ENCODE measurements at places on chromosomes 13 and 19. TPM values are rescaled to one million over a fixed set of nuclear protein-coding genes. Genes with fewer than 3 reads are reported as not detected.

- no peak for DNase-seq
Observed at GRCh38 chr19:12425236-12425887, 15.5 kb downstream of the ZNF443 start.

GRCh38 chr19:3606174-3606689, 443 bp downstream of the TBXA2R start:
- DNase-seq = peak; percentile 86

- DNase-seq = no peak
Observed at GRCh38 chr19:16398530-16399249, 73.1 kb downstream of the EPS15L1 start.

- no peak for DNase-seq
Observed at GRCh38 chr13:41674246-41674645, 216.9 kb downstream of the RGCC start.

GRCh38 chr19:38913958-38914357, 2.0 kb upstream of the CCER2 start:
- no peak for DNase-seq

DNA sequence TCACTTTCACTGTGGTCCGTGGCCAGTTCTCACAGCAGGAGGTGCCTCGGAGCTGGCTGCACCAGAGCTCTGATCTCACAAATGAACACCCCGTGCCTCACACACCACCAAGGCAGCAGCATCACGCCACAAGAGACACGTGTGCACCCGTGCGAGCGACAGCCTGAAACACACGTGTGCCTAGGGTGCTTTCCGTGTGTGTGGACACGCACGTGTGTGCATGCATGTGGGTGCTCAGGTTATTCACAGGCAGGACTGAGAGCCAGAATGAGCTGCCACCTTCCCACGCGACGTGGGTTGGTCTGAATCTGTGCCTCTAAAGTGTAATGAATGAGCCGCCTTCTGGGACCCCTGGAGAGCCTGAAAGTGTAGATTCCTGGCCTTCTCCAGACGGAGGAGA, 67.6 kb upstream of the C13orf46 start:
- DNase-seq = no peak

GRCh38 chr19:40378509-40378908, 11.5 kb downstream of the HIPK4 start:
- DNase-seq = no peak

DNA sequence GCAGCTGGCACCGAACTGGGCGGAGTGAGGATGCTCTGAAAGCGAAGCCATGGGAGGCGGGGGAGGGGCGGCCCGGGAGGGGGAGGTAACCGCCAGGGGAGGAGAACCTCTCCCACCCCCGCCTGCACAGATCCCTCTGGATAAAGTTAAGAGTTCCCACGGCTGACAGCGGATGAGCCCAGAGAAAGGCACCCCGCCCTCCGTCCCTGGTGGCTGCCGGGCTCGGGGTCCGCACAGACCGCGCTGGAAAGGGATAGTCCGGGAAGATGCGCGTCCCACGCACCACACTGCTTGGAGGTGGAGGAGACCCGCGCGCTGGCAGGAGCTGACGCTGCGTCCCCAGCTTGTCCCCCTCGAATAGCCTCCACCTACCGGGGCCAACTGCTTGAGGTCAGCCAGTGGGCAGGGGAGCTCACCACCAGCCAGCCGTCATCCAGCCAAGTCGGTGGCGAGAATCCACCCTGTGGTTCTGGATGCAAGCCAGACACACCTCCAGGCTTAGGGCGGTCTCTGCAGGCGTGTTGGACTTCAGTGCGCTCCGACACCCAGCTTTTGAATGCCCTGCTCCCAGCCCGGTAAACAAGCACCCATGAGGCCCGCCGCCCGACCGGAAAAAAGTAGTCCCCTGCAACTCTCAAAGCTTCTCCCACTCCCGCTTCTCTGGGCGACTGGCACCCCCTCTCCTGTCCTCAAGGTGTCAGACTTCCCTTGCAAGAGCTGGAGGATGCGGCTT, at the start of gene TRPC4:
TSS of gene TRPC4 (minus strand) at position 17 of the 733 bp plus-strand sequence. CDS start 86,439 bp downstream, outside the sequence.
- DNase-seq = peak; percentile 29

DNA sequence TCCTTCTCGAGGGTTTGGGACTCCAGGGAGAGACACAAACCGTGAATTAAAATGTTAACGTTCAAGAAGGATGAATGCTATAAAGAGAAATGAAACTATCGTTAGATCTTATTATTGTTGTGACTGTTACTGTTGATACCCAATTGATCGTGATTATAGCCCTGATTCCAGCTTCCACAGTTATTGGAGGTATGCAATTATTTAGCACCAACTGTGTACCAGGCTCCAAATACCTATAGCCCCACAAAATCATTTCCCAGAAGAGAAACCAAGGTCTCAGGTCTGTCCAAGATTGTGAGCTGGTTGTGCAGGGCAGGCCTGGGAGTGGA, 30.1 kb upstream of the NFIC start:
- no peak for DNase-seq

DNA sequence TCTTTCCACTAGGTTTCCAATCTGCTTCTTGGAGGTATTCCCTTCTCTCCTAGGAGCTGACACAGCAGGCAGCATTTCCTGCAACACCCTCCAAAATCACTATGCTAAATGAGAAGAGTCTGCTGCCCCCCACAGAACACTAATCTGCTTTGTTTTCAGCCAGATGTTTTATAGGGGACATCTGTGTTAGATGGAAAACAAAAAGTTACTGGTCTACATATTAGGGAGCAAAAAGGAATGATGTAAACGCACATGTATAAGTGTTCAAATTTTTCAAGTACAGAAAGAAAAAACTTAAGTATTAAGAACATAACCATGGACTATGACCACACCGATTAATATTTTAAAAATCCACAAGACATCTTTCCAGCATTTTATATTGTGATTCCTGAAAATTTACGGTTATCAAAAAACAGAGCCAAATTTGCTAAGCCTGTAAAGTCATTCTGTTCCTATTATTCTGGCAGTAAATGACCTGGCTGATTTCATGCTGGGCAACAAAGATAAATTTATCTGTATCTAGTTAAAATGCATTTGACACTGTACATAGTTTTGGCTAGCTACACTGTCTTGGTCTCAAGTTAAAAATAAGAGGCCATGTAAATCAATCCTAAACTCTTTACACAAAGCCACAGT, 63.3 kb downstream of the DCLK1 start:
- no peak for DNase-seq

- DNase-seq = peak; percentile 11
Observed at GRCh38 chr19:56837492-56838023, 3.0 kb downstream of the PEG3 start.

GRCh38 chr19:16435238-16435917, 36.4 kb downstream of the EPS15L1 start:
- DNase-seq = peak; percentile 45

DNA sequence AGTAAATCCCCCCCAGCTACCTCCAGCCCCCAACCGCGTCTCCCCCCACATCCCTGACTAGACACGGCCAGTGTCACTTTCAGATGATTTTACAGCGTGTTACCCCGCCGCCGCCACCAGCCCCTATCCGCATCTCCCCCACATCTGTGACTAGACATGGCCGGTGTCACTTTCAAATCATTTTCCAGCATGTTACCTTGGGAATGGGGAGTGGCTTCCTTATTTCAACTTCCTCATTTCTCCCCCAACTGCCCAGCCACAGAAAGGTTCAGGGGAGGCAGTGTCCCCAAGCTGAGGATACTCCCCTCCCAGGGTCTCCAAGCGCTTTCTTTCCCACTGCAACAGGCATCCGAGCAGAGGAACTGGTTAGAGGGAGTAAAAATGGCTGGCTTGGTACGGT, 18.4 kb downstream of the ADGRL1 start:
- no peak for DNase-seq

DNA sequence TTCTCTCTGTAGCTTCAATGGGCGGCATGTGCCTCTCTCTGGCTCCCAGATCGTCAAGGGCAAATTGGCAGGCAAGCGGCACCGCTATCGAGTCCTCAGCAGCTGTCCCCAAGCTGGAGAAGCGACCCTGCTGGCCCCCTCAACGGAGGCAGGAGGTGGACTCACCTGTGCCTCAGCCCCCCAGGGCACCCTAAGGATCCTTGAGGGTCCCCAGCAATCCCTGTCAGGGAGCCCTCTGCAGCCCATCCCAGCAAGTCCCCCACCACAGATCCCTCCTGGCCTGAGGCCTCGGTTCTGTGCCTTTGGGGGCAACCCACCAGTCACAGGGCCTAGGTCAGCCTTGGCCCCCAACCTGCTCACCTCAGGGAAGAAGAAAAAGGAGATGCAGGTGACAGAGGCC, 1.7 kb downstream of the POLR1G start:
- DNase-seq = no peak

DNA sequence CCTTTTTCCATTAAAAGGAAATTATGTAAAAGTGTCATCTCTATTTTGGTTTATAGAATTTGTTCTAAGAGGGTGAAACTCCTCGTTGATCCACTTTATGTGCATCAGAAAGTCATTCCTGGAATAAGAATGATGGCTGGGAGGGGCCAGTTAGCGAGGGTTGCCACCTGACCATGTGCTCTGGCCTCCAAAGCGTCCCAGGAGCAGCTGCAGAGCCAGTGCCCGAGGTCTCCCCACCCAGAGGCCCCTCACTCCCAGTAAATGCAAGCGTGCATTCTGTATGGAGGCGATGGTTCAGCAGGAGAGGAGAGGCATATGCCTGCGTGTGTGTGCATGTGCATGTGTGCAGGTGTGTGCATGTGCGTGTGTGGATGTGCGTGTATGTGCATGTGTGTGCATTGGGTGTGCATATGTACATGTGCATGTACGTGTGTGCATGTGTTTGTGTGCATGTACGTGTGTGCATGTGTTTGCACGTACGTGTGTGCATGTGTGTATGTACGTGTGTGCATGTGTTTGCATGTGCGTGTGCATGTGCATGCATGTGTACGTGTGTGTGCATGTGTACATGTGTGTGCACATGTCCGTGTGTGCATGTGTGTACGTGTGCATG, 345.8 kb downstream of the TEX29 start:
- no peak for DNase-seq

Gene ZC3H4
- 52.8 TPM for total RNA-seq

Gene PPM1N
- total RNA-seq = 0.87 TPM

Gene ERCC2
- 14.7 TPM for total RNA-seq

Gene CDX2
- total RNA-seq = 113 TPM

Gene C19orf33
- total RNA-seq = 82.5 TPM

Gene TMEM59L
- total RNA-seq = 0.93 TPM

Gene LNX2
- total RNA-seq = 26.2 TPM

Gene CEACAM19
- total RNA-seq = 5.8 TPM

Gene LRFN3
- total RNA-seq = 10.5 TPM

Gene PEG3
- total RNA-seq = 2.3 TPM

Gene ATP4B
- 0.19 TPM for total RNA-seq
